ENCODE measurements at places on chromosomes 13 and 19.

- no peak for DNase-seq
Observed at GRCh38 chr13:98761126-98761985, 8.9 kb upstream of the SLC15A1 start.

- no peak for DNase-seq
Observed at GRCh38 chr13:87274209-87274819, 396.9 kb upstream of the SLITRK5 start.

DNA sequence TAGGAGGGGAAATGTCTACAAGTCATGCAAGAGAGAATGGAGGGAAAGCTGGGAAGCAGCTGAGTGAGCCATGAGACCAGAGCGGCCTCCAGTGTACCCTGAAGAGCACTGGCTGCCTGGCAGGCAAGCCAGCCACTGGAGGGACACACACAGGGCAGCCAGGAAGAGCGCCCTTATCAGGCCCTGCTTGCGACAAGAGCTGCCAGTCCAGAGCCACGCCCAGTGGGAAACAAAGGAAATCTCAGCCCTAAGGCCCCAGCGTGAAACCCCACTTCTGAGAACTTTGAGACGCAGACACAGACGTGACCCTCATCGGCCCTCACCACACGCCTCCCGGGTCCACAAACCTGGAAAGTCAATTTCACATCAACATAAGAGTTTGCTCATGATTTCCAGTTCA, 105.0 kb downstream of the STK24 start:
- DNase-seq, result no peak

GRCh38 chr19:13505761-13506470, 363 bp downstream of the CACNA1A start:
- DNase-seq, result no peak

DNA sequence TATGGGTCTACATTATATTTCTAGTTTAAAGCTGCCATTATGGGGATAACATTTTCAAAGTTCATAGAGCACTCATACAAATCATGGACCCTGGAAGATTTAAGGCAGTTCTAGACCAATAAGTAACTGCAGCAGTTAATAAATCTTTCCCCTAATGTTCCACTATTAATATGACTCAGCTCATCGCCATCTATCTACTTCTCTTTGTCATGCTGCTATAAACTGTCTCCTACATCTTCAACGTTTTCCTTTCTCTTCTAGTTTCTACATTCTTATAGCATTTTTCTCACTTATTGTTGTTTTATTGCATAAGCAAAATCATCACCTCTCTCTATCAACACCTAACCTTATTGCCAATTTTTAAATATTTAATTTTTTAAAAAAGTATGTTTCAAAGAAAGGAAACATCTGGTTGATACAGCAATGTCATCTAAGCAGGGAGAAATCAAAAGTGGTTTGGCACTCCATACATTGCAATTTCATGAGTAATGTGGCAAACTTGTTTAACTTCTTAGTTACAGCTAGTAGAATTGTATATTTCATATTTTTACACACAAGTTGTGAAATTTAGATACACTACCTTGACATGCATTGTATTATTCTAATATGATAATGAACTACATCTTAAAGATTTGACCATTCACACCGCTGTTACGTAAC, 1500.4 kb upstream of the MIR17HG start:
- no peak for DNase-seq

- DNase-seq, result no peak
Observed at GRCh38 chr19:1161716-1162115, 12.4 kb downstream of the SBNO2 start.

GRCh38 chr19:3358689-3359014, 7.7 kb upstream of the NFIC start:
- DNase-seq, result no peak

GRCh38 chr13:41282129-41282571, 18.8 kb upstream of the MTRF1 start:
- DNase-seq, result no peak

DNA sequence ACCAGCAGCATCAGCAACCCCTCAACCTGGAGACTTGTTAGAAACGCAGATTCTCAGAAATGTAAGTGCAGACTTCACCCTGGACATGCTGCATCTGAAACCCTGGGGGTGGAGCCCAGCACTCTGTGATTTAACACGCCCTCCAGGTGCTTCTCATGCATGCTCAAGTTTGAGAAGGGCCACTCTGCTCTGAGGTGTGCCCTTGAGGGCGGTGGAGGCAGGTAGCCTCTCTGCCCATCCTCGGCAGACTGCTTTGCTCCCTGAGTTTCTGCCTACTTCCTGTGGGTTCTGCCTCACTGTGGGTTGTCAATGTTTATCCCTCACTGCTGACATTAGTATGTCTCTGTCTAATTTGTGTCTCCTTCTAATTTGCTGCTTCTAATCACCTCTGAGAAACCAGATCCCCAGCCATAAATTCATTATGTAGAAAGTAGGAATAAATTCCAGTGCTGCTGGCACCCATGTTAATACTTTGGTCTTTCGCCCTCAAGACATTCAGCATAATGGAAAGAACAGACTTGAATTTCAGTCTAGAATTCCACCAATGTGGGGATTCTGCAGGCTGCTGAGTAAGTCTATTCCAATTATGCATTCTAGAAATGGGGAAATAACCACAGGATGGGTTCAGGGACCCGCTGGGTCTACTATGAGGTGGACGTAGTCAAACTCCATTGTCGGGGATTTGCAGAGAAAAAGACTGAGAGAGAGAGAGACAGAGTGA, 51.3 kb upstream of the CYSLTR2 start:
- DNase-seq, result no peak

- DNase-seq, result no peak
Observed at GRCh38 chr13:79803989-79804388, 323.0 kb downstream of the NDFIP2 start.

DNA sequence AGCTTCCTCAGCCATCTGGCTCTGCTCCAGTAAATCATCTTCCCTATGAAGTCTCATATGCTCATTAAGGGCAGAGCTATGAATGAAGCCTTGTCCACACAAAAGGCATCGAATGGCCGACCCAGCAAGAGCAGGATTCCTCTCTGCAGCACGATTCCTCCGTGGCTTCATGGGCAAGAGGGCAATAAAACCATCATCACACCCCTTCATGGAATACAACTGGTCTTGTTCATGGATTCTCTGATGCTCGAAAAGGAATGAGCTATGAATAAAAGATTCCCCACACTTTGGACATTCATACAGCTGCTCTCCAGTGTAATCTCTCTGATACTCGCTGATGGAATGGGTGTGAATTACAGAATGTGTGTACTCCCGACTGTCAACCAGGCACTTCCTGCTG, 25.9 kb downstream of the PEG3 start:
- DNase-seq, result no peak

DNA sequence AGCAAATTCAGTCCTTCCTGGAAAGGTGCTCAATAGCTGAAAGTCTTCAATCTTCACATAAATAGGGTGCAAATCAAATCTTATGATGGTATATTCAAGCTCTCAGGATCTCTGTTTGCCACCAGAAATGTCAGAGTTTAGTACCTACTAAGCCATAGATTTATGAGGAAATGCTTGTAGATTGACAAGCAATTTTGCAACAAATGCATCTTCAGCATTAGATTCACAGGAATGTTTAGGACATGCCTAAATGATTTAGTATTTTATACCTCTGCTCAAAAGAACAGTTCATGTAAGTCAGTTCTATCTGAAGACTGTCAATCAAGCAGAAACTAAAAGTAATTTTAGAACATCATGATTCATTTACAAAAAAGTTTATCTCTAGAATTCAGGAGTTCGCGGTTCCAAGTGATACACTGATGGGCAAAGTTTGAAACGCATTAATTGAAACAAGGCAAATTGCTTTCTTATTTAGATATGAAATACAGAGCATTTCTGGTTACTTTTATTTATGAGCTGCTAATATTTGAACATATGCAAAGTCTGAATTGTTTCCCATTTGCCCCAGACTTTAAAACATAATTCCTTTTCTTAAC, 65.7 kb downstream of the DACH1 start:
- DNase-seq, result no peak

DNA sequence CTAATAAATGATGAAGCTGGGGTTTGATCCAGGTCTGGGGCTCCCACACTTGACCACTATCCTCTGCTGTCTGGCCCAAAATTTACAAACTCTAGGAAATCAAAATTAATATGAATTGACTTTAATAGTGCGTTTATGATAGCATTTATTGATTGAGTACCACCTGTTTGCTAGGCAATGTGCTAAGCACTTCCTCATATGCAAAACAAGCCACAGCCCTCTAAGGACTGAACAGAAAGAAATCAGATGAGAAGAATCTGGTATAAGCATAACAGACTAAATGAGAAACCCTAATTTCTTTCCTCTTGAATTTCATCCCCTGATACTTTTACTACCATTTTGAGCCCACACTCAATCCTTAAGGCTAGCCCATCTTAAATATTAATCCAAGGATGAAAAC, 6.6 kb upstream of the MLNR start:
- no peak for DNase-seq

DNA sequence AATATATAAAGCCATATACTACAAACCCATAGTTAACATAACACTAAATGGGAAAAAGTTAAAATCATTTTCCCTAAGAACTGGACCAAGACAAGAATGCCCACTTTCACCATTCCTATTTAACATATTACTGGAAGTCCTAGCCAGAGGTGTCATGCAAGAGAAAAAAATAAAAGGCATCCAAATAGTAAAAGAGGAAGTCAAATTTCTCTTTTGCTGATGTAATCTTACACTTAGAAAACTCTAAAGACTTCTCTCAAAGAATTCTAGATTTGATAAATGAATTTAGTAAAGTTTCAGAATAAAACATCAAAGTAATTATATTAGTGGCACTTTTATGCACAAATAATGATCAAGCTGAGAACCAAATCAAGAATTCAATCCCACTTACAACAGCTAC, 678.9 kb upstream of the SLITRK5 start:
- no peak for DNase-seq

DNA sequence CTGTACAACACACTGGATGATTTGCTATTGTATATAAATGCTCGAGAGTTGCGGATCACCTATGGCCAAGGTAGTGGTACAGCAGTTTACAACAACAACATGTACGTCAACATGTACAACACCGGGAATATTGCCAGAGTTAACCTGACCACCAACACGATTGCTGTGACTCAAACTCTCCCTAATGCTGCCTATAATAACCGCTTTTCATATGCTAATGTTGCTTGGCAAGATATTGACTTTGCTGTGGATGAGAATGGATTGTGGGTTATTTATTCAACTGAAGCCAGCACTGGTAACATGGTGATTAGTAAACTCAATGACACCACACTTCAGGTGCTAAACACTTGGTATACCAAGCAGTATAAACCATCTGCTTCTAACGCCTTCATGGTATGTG, 21.5 kb downstream of the OLFM4 start:
- no peak for DNase-seq

DNA sequence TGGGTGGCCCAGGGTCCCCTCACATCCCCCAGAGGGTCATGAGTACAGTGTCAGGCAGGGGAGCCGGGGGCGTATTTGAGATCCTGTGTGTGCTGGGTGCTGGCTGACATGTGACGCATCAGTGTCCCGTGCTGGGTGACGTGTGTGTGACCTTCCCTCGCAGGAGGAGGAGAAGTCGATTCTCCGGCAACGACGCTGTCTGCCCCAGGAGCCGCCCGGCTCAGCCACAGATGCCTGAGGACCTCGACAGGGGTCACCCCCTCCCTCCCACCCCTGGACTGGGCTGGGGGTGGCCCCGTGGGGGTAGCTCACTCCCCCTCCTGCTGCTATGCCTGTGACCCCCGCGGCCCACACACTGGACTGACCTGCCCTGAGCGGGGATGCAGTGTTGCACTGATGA, 25.8 kb downstream of the PNPLA6 start:
- no peak for DNase-seq

- DNase-seq, result no peak
Observed at GRCh38 chr13:48234566-48235340, 1.7 kb downstream of the ITM2B start.

DNA sequence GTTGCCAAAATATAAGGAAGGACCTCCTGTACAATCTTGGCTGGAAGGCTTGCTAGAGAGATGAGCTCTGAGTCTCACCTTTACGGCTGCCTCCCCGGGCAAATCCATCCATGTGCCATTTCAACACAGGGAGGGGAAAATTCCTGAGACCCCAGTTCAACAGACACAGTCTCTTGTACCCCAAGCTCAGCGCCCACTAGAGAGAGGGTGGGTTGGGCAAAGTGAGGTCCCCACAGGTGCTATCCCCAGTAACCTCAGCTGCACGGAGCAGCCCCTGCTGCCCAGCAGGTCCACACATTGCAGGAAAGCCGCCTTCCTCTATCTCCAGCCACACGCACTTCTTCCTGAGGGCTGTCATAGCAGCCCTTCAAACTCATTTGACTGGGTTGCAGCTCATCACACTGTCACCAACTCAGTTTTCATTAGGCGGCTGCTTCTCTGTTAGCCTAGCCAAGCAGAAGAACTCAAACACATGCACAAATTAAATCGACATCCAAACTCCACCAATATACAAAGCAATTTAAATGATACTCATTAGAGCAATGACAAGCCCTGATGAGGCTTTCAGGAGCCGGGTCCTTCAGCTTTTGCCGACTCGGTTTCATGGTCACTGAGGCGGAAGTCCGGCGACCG, 80.4 kb downstream of the TSHZ3 start:
- no peak for DNase-seq

- DNase-seq, result no peak
Observed at GRCh38 chr19:10271543-10272086, 695 bp downstream of the ICAM1 start.

GRCh38 chr19:15108145-15108844, 1.1 kb downstream of the SYDE1 start:
- no peak for DNase-seq

GRCh38 chr19:13146763-13147563, 3.2 kb downstream of the STX10 start:
- no peak for DNase-seq

GRCh38 chr19:12913011-12913561, 6.0 kb downstream of the SYCE2 start:
- no peak for DNase-seq

DNA sequence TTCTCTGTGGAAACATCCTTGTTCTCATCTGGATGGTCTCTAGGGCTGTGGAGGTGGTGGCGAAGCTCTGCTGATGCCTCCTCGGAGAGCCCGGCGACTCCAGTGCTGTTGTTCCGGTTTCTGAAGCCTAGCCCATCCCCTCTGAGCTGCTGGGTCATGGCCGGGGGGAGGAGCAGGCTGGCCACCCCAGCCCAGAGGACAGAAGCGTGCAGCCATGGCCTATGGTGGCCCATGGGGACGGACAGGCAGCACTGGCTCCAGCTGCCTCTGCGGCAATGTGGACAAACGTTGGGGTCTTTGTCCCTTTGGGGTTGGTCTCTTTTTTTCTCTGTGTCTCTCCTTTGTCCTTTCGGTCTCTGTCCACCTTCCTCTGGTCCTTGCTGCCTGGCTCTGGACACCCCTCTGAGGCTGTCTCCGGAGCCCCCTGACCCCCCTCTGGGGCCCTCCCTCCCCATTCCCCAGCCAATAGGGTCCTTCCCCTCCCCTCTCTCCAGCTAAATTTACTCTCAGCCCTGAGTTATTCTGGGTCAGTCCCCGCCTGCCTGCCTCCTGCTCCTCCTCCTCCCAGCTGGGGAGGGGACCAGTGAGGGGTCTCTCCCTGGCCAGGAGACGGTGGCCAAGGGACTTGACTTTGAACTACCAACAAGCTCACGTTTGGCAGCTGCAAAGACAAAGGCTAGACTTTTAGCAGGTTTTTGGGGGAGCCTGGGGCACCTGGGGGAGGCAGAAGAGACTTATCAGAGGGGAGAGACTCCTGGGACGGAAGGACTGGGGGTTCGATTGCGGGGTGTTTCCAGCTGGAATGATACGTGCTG, at the start of gene HRC:
Gene HRC, minus strand, starts transcription at position 392 of the 815 bp plus-strand sequence. Its CDS starts 159 bp downstream, at position 233.
- DNase-seq, result no peak
